ENCODE measurements at places on chromosomes 2 and 18.

GRCh38 chr2:45754131-45755010 is 102.9 kb downstream of the PRKCE start:
- DNase-seq: no peak

DNA sequence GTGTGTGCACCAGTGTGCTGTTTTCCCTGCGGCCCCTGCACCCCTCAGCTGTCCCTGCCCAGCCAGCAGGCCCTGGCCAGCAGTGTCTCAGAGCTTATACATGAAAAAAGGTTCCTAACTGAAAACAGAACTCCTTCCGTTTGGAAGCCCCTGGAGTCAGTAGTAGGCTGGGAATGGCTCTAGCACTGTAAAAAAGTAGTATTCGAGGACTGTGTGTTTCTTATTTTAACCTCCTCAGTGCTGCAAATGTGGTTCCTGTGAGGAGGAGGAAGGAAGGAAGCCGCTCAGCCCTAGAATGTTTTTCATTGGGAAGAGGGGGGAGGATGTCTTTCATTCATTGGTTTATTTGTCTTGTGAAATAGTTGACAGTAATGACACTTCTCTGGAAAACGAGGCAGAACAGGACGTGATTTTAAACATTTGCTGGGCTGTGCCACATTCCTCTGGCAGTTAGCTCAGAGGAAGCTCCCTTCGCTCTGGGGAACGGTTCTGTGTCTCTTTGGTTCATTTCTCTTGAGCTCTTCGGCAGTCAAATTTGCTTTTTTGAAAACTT is 103.5 kb downstream of the SPTBN1 start:
- DNase-seq: no peak

DNA sequence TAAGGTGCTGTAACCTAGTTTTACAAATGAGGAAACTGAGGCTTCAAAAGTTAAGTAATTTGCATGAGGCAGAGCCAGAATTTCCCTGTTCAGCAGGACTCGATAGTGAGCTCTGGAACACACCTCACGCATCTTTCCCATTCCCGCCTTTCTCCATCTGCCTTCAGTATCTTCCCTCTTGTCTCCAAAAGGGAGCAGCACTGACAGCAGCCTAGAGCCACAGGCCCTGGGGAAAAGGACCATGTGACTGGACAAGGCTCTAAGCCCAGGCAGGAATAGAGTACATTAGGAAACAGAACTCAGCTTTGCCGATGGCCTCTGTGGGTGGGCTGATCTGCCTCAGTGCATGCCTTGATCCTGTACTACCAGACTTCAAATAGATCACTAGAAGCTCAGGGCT is 21.5 kb downstream of the GPR155 start:
- no peak for DNase-seq

GRCh38 chr2:135573620-135574019 is 42.3 kb downstream of the R3HDM1 start:
- no peak for DNase-seq

- DNase-seq: no peak
These were observed 342.1 kb downstream of the PLCL1 start for GRCh38 chr2:198146346-198146940.

DNA sequence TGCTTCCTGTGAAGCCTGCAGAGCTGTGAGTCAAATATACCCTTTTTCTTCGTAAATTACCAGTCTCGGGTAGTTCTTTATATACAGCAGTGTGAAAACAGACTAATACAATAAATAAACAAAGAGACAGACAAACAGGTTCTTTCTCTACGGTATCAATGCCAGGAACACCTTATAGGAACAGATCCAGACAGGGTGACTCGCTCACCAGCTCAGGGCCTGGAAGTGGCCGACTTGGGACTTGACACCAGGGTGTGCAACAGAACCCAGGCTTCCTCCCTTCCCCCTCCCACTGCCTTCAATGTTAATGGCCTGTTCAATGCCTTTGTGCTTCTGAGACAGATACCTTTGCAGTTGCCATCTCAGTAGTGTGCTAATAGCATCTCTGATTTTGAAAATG is 309.5 kb downstream of the ALK start:
- no peak for DNase-seq

DNA sequence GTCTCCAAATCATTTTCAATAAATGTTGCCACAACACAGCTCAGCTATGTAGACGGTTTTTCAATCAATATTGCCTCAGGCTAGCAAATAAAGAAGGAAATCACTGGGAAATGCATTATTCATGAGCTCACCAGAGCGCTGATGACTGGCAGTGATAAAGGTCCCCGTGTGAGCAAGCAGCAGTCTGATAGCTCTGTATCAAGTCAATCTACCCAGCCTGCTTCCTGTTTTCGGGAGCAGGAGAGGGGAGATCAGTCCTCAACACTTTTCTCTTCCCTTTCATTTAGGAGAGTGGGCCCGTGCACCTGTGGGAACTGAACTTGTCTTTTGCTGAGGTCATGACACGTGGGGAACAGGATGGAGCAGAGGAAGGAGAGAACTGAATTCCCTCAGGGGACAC is 253.9 kb upstream of the SIX2 start:
- no peak for DNase-seq

GRCh38 chr2:45649858-45650811 is 1.3 kb upstream of the PRKCE start:
- DNase-seq: peak; percentile 15

DNA sequence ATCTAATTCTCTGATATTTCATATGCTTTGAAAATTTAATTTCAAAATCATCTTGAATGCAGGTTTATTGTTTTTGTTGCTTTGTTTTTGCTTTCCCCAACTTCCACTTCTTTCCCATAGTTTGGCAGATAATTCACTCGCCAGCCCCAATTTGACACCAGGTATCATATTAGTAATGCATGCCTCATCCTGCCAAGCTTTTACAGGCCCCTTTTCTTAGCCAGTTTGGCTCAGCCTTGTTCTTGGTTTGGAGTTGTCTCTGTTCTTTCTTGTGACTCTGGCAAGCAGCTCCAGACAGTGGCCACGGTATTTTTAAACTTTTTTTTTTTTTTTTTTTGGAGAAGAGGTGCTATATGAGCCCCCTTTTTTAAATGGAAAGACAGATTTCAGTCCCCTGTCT is 65.3 kb downstream of the PMS1 start:
- no peak for DNase-seq

- peak; percentile 49 for DNase-seq
These were observed 836 bp downstream of the ANKRD12 start for GRCh38 chr18:9137168-9138066.

DNA sequence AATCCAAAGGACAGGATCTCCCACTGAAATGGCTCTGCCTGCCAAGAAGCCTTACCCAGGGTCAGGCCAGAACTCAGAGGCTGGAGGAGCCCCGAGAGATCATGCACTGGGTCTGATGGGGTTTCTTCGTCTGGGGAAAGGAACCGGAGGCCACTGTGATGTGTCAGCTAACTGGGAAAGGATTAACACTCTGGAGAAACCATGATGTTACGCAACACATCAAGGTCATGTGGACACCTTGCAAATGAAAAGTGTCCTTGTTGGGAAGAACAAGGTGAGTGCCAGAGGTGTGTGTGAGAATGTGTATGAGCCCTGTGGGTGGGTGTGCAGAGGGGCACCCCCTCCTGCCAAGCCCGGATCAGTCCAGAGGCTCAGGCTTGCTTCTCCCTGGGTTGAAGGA is 86.9 kb downstream of the CRACDL start:
- DNase-seq: no peak

GRCh38 chr2:25419678-25420242 is 78.0 kb upstream of the DNMT3A start:
- no peak for DNase-seq

Measured in stimulated activated CD4-positive, alpha-beta T cell treated with anti-CD3 and anti-CD28 coated beads, Interleukin-1b, Interleukin-23, amount 100 ng/mL, for 24 hours (primary cell).